ENCODE measurements at places on chromosomes 1 and 21. TPM values are rescaled to one million over a fixed set of nuclear protein-coding genes. Genes with fewer than 3 reads are reported as not detected.

GRCh38 chr1:211280910-211281309 is 21.7 kb downstream of the RCOR3 start:
- no peak for DNase-seq

- no peak for DNase-seq
Observed at GRCh38 chr21:29540289-29540688, 241.6 kb downstream of the BACH1 start.

DNA sequence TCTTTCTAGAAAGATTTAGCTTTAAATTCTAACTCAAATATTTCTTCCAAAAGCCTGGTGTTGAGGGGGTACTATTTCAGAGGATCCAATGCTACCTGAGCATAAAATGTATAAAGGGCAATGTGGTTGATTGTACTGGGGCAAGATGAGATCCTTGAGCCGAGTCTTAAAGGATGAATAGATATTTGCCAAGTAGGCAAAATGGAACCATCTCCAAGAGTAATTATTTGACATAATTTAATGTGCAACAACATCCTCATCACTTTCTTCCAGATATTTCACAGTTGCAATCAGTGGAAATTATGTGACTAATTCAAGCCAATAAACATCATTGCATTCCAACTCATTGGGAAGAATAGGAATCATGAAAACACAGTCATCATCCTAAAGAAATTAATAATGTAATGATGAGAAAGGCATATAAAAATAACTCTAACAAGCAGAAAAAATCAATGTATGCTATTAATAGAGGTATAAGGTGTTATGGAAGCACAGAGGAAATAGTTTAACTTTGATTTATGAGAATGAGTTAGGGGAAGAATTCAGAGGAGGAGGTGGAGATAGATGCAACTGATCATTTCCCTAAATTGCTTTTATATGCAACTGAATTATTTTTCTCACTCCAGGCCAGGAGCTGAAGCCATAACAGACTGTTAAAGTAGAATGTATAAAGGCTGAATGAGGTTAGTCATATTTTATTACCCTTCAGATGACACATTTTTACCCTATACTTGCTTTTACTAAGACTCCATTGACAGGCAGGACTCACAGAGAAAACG is 30.0 kb upstream of the RGS4 start:
- DNase-seq, result no peak

RIMKLA gene
- 12.3 TPM for total RNA-seq

MROH9 gene
- total RNA-seq, result not detected

HORMAD1 gene
- not detected for total RNA-seq
